ENCODE measurements at places on chromosomes 3 and 15.

DNA sequence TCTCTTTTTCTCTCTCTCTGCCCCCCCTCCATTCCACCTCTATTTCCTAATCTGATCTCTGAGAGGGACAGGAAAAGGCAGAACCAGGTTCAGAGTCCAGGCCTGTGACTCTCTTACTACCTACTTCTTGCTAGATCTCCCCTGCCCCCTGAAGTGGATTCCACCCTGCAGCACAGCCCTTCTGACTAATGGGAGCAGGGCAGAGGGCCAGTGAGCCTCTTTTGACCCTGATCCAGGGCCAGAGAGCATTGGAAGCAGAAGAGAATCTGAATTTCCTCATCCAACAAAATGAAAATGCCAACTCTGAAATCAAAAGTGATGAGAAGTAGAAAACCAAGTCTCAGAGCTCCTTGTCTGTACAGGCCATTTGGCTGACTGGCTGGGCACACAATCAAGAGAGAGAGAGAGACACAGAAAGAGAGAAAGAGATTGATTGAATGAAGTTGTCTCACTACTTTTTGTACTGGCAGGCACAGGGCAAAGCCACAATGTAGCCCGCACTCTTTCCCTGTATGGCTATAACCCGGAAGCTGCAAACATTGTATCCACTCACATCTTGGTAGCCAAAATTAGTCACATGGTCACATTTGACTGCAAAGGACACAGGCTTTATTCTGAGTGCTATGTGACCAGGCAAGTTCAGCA, 31.6 kb upstream of the GLCE start:
- DNase-seq = no peak

DNA sequence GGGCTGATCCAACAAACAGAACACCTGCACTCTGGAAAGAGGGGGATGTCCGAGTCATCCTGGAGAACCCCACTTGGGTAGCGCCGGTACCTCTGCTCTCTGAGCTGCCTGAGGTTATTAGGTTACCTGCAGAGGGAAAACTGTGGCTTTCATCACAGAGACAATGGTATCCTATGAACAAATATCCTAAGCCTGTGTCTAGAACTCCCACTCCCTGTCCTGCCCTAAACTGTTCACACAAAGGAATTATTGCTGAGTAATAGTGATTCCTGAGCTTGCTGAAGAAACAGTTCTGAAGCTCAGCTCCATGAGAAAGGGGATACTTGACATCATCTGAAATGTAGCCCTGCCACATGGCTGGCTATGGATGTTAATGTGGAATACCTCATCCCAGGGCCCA, 31.9 kb upstream of the WNT5A start:
- no peak for DNase-seq

DNA sequence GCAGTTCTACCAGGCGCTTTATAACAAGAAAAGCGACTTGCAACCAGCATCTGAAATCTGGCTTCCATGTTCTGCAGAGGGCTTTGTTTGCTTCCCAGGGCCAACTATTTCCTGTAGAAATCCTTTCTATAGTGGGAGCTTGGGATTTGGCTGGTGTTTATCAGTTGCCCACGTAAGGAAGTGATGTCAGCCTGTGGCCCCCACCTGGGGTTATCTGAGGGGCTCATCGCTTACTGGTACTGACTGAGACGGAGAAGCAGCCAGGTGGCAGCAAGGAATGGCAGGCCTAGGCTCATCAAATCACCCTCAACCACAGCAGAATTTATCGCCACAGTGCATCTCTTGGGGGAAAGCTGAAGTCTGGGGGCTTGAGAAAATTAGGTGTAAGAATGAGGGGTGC, 14.6 kb upstream of the CCR9 start:
- no peak for DNase-seq

DNA sequence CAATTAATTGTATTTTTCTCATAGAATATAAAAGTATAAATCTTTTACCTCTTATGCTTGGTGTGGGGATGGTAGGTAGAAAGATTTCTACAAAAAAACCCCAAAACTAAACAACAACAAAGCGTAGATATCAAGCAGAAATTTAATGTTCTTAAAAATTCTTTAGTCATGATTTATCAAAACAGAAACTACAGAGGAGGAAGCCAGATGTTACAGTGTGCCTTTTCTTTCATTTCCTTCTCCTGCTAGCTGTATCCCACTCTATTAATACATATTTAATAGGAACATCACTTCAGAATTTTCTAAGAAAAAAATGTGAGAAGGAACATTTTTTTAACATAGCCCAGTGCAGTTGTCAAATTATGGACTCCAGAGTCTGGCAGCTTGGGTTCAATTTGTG, 420.6 kb downstream of the TUSC7 start:
- no peak for DNase-seq

- no peak for DNase-seq
Observed at GRCh38 chr3:57041674-57042073, 18.8 kb upstream of the SPATA12 start.

GRCh38 chr15:64755427-64755940, 19.9 kb downstream of the RBPMS2 start:
- DNase-seq = no peak

- no peak for DNase-seq
Observed at GRCh38 chr3:42712688-42713372, 10.2 kb upstream of the HHATL start.

DNA sequence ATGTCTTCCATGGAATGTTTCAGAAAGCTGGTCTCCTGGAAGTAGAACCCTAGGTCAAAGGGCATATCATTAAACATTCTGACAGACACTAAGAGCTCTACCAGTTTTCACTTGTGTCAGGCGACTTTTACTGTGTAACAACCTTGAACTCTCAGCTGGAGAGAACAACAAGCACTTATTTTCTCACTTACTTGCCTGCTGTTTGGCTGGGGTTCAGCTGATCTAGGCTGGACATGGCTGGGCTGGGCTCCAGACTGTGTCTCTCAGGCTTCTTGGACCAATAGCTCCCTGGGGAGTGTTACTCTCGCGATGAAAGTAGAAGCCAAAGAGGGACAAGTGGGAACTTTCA, 527.3 kb downstream of the SHQ1 start:
- DNase-seq = no peak

GRCh38 chr15:100860829-100861510, 18.7 kb upstream of the ALDH1A3 start:
- no peak for DNase-seq

DNA sequence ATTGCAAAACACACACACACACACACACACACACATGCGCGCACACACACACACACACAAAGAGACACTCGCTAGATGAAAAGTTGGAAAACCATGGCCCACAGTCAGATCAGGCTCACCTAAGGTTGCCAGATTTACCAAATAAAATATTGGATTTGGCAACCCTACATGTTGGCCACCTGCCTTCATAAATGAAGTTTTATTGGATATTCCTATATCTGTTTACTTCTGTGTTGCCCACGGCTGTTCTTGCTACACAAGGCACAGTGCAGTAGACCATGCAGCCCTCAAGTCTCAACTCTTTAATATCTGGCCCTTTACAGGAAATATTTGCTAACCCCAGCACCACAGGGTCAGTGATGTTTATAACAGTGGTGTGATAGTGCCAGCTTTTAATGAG, 445.0 kb upstream of the PROK2 start:
- no peak for DNase-seq

- DNase-seq = no peak
Observed at GRCh38 chr3:134330883-134331810, 43.1 kb downstream of the AMOTL2 start.
